ENCODE measurements at places on chromosomes 12 and 14. TPM values are rescaled to one million over a fixed set of nuclear protein-coding genes. Genes with fewer than 3 reads are reported as not detected.

A2M gene
- 129 TPM for total RNA-seq

- DNase-seq: no peak
Measured at GRCh38 chr14:52937306-52937705, 13.5 kb downstream of the FERMT2 start.

GRCh38 chr14:76293923-76294322 lies 82.0 kb upstream of the ESRRB start:
- no peak for DNase-seq

RGS6 gene
- 0.46 TPM for total RNA-seq

DNA sequence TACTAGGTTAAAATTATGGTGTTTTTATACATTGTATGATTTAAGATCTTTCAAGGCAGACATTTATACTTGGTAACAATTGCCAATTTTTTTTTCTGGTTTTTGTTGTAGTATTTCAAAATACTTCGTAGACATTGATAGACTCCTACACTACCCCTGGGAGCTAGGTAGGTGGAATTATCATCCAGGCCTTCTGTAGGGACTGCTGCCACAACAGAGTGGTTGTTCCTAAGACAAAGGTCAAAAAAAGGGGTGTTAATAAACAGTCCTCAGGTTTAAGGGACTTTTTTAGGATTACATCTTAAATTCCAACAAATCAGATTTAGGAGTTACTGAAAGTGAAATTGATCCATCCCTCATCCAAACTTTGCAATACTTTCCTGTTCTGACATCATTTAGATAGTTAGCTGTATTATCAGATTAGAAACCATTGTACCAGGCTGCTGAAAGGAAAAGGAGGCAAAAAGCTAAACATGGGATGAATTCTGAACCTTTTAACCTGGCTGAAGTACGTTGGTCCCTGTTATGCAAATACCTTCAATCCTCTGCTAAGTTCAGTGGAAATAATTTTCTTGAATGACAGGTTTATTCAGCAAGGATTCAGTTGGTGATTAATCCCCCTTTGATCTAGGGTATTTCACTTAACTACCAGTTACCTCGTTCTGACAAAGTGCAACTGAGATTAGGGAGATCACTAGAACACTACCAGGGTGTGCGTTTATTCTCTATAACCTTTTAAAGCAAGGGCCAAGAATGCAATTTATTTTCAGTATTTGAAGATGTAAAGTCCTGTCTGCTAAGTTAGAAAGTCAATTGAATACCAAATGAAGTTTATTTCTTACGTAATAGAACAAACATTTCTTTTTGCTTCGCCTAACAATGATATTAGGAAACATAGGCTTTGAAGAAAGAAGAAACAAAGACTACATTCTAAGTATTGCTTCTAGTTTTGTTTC lies 23.2 kb downstream of the AP5M1 start:
- DNase-seq: no peak

DNA sequence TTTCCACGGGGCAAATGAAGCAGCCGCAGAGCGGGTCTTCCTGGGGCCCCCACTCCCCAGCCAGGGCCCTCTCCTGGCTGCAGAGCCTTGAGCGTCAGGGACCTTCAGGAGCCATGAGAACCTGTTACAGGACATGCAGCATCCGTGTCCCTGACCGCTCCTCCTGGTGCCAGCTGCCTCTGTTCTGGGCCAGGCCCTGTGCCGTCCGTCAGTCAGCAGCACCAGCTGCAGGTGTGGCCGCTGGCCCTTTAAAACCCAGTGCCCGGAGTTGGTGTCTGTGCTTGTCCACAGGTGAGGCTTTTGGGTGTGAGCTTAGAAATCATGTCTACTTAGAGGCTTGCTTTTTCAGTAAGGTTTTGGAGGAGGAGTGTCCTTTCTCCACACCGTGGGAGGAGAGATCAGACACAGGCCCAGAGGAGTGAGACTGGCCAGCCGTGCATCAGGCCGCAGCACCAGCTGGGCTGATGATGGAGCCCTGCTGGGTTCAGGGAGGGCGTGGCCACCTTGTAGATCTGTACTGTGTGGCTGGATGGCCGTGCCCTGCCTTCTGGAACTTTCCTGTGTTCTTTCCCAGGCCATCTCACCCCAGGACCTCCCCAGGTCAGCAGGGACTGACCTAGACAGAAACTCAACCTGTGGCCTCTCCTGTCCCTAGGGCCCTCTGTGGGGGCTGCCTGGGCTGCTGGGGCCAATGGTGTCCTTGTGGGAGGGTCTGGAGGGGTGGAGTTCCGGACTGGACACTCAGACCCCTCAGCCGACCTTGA lies 27.1 kb downstream of the AACS start:
- no peak for DNase-seq

DNA sequence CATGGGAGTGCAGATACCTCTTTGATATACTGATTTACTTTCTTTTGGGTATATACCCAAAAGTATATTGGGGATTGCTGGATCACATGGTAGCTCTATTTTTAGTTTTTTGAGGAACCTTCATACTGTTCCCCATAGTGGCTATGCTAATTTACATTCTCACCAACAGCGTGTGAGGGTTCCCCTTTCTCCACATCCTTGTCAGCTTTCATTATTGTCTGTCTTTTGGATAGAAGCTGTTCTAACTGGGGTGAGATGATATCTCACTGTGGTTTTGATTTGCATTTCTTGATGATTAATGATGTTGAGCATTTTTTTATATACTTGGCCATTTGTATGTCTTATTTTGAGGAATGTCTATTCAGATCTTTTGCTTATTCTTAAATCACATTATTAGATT lies 44.1 kb upstream of the JDP2 start:
- no peak for DNase-seq

EXOC3L4 gene
- total RNA-seq: 0.35 TPM

- DNase-seq: no peak
Measured at GRCh38 chr12:47017041-47017713, 62.2 kb upstream of the PCED1B start.

- DNase-seq: no peak
Measured at GRCh38 chr14:104816616-104816884, 15.6 kb downstream of the ZBTB42 start.

GRCh38 chr12:26928661-26929060 lies 9.1 kb downstream of the INTS13 start:
- DNase-seq: no peak

DNA sequence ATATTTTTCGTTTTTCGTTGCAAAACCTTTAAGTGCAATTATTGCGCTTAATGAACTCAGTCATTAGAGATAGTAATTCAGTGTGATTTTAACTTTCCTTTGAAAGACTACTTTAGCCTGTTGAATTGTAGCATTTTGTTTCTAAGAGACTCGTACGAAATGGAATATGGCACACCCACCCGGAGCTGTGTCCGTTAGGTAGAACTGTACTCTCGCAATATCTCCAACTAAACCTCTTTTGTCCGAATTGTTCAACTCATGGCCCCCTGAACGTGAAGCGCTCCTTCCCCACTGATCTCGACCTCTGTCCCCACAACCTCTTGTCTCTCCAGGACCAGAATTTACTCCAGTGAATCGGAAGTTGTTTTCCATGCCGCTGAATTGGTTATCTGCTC lies 800 bp downstream of the PCNX4 start:
- no peak for DNase-seq

- no peak for DNase-seq
Measured at GRCh38 chr12:92036771-92037453, 108.7 kb downstream of the BTG1 start.

- DNase-seq: no peak
Measured at GRCh38 chr14:76489667-76490066, 113.7 kb downstream of the ESRRB start.

DNA sequence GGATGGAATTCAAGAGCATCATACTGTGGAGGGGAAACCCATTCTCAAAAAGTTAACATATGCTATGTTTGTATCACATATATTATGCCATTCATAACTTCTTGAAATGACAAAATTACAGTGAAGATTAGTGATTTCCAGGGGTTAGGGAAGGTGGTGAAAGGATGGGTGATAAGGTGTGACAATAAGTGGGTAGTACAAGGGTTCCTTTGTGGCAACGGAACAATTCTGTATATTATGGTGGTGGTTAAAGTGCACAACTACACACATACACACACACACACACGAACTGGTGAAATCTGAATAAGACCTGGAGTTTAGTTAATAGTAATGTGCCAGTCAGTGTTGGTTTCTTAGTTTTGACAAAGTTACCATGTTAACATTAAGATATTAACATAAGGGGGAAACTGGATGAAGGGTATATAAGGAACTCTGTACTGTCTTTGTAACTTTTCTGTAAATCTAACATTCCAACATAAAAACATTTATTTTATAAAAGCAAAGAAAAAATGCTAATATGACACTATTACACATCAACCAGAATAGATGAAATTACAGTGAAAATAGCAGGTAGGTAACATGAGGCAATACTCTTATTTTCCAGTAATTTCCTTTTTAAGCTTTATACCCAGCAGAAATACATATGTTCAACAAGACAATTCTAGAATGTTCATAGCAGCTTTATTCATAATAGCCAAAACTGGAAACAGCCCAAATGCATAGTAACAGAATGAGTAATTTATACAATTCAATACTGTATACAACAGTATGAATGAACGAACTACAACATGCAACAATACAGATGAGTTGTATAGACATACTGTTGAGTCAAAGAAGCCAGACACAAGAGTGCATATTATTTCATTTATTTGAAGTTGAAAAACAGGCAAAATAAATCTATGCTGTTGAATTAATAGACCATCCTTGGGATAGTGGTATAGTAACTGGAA lies 44.0 kb upstream of the OR5AU1 start:
- DNase-seq: no peak

NTN4 gene
- total RNA-seq: 4.7 TPM

DNA sequence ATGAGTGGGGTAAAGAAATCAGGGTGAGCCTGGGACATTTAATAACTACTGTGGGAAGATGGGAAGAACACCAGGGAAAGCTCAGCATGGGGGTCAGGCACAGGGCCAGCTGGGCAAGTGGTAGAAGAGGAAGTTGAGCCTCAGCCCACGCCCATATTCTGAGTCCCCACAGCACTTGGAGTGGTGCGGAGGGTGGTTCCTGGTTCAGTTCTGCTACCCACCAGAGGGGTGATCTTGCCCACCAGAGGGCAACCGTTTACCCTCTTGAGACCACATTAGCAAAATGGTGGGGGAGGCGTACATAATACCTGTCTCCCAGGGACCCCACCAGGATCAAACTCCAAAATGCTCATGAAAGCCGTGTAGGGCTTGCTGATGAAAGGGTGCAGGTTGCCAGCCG lies 16.8 kb upstream of the ANKRD33 start:
- no peak for DNase-seq

MANSC4 gene
- total RNA-seq: not detected

- DNase-seq: no peak
Measured at GRCh38 chr12:12263909-12264308, 2.9 kb downstream of the LRP6 start.

NGB gene
- total RNA-seq: not detected

DNA sequence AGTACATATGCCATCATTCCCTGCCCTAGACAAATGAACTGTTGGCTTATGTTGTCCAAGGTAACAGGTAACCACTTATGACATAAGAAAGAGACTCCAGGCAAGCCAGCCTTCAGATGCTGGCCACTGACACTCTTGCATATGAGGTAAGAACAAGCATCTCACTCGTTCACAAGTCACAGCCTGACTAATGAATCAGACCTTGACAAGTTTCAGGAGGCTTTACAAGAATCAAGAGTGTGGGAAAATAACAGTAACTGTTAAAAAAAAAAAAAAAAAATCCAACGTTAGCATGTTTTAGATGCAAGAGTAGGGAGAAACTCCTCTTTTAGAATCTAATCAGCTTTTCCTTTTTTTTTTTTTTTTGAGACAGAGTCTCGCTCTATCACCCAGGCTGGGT lies 40.7 kb downstream of the ZFYVE1 start:
- DNase-seq: no peak

NUAK1 gene
- total RNA-seq: 24.3 TPM

DNA sequence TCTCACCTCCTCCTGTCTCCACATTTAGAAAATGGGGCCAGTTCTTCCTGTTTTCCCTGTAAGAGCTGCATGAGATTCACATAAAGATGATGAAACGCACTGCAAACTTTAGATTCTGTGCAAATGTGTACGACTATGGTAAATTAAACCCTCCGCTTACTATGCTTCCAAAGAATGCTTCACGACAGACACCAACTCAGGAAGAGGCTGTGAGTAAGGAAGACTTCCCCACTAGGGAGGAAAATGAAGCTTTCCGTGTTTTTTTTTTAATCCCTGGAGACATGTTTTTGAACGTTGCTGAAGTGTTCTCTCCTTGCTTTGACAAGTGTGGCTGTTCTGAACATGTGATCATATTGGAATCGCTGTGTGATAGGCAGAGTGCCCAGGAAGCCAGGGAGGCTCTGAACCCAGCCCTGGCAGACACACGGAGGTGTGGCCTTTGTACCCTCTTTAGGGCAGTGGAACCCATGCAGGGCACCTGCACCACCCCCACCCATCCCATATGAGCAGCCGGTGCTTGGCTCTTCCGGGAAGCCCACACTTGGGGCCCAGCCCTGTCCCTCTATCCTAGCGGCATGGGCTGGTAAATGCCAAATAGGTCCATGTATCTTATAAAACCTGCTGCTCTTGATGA lies 7.5 kb upstream of the SYNE3 start:
- no peak for DNase-seq

DNA sequence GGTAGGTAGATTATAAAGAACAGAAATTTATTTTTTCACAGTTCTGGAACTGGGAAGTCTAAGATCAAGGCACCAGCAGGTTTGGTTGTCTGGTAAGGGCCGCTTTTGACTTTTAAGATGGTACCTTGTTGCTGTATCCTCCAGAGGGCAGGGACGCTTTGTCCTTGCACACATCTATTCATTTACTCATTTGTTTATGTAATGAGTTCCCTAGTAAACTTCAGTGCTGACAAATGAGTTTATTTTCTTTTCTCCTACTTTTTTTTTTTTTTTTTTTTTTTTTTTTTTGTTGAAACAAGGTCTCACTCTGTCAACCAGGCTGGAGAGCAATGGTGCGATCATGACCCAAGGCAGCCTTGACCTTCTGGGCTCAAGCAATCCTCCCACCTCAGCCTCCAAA lies 195.7 kb downstream of the FBXL14 start:
- no peak for DNase-seq

KRT82 gene
- not detected for total RNA-seq

MYO1A gene
- total RNA-seq: not detected

CCDC59 gene
- total RNA-seq: 92.9 TPM
